Sigmoid colon (tissue), 7 donors: ENCODE measurements at places on chromosomes 4 and X. TPM values are rescaled to one million over a fixed set of nuclear protein-coding genes. Genes with fewer than 3 reads are reported as not detected.
A peak's percentile ranks its signal among the peaks of the same experiment; 100 is the strongest.

Gene NWD2
- total RNA-seq: 0.33 TPM

Gene VCX2
- total RNA-seq: not detected

Gene SSR4
- 143 TPM for total RNA-seq

Gene LEF1
- 3.3 TPM for total RNA-seq

Gene LIAS
- total RNA-seq: 24.8 TPM

Gene USP51
- total RNA-seq: 2.1 TPM

Gene NSDHL
- total RNA-seq: 8.6 TPM

Gene GLRA2
- total RNA-seq: 1.9 TPM

Gene SRPX2
- 59.8 TPM for total RNA-seq

Gene GPRASP3
- total RNA-seq: 8.6 TPM

Gene ARHGAP36
- total RNA-seq: not detected

DNA sequence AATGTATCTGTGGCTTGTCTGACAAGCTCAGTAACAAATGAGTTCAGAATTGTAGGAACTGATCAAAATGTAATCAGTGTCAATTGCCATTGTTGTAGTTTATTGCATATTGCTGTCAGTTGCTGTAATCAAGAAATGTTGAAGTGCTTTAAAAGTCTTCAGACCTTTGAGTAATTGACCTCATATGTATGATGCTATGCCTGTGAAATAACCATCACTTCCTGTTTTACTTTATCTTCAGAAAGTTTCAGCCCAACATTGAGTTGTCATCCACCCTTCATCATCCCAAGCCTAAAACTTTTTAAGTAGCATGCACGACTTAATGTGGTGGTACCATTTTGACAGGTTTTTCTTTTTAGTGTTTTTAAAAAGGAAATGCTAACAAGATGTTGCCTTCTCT is 212.4 kb downstream of the ARHGAP10 start:
- DNase-seq: no peak

GRCh38 chr4:3122081-3122563 is 47.6 kb downstream of the HTT start:
- DNase-seq: no peak

DNA sequence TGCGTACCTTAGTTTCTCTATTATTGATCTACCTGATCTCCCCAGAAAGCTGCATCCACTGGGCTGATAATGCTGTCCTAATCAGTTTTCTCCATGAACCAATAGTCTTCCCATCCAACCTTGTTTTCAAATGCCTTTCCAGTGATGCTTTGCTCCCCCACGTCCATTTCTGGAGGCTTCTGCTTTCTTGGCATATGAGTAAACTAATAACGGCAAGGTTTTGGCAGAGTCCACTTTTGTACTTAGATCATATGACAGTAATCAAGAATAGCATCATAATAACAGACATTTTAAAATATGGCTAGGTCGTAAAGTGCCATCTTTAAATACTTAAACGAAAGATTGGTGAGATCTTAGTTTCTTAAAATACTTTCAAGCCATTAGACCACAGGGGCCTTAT is 38.4 kb upstream of the FAM9B start:
- no peak for DNase-seq

- no peak for DNase-seq
Observed at GRCh38 chr4:148353571-148353970, 88.6 kb downstream of the NR3C2 start.

GRCh38 chrX:106802063-106802387 is 448 bp upstream of the TBC1D8B start:
- DNase-seq: no peak

- DNase-seq: no peak
Observed at GRCh38 chr4:150593996-150594395, 12.0 kb downstream of the MAB21L2 start.

DNA sequence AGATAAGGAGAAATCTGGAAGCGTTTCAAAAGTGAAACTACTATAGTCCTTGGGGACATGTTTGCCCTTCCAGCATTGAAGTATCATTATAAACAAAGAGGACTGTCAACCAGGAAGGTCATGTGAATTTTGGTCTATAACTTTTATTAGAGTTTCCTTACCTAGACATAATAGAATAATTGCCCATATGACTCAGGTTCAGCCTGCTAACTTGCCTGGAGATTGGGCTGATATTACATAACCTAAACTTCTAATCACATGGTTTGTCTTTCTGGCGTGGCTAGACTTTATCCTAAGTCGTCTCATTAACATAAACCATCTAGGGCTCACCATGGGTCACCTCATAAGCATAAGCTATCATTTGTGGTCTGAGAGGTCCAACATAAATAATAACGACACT is 775.9 kb downstream of the CENPC start:
- DNase-seq: no peak

- no peak for DNase-seq
Observed at GRCh38 chrX:41616935-41617334, 71.8 kb upstream of the GPR34 start.

- DNase-seq: no peak
Observed at GRCh38 chr4:138162259-138162658, 79.9 kb downstream of the SLC7A11 start.

DNA sequence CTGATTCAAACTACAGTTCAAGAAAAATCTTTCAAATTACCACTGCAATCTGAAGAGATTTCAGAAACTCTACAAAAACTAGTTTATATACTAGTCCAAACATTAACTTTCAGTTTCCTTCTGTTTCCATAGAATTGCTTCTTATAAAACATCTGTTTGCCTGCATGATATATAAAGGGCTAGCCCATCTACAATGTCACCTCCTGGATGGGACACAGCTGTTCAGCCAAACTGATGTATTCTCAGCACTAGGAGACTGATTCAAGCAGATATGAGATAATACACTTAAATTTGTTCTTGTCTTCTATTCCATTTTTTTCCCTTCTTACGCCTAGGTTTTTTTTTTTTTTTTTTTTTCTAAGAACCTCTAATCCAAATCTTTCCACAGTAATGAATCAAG is 1569.7 kb upstream of the IGFBP7 start:
- no peak for DNase-seq

GRCh38 chr4:37538931-37539330 is 147.2 kb downstream of the RELL1 start:
- no peak for DNase-seq

DNA sequence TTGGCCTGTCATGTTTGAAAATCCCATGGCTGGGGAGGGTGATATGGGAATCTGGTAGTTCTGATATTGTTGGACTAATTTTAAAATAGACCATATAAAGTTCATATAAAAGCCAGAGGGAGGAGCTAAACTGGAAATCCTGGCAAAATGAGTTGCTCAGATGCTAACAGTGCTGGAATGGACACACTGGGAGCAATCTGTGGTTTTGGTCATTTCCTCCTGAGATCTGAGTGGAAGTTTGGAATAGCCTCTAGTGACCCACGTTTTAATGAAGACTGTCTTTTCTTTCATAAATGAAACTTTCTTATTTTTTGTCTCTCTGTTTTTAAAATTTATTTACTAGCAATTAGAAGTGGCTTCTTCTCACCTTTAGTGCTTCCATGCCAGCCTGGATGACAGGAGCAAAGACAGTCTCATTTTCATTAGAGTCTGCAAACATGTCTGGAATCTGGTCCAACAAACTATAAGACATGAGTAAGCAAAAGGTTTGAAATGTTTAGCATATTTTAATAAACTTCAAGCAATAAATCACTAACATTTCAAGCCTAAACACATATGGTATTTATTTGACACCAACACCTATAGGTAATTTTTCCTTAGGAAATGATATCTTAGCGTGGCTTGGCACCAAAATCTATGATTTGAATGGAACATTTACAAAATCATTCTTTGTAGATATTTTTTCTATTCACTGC is 66.6 kb downstream of the METTL14 start:
- DNase-seq: no peak

DNA sequence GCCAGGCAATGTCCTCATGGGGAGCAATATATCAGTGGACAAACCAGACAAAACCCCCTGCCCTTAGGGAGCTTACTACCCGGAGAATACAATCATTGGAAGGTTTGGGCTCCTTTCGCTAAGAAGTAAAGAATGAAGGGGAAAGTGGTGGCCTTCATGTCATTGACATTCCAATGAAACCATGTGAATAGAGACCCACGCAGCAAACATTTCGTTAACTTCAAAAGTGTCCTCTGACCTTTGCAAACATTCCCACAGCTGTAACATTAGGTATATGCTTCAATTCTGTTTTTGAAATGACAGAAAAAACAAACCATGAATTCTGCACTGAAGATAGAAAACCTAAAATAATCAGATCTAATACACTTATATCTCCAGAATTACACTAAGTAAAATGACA is 7.0 kb downstream of the ATP8A1 start:
- no peak for DNase-seq

- DNase-seq: no peak
Observed at GRCh38 chr4:5389756-5390310, 318.5 kb downstream of the EVC2 start.

DNA sequence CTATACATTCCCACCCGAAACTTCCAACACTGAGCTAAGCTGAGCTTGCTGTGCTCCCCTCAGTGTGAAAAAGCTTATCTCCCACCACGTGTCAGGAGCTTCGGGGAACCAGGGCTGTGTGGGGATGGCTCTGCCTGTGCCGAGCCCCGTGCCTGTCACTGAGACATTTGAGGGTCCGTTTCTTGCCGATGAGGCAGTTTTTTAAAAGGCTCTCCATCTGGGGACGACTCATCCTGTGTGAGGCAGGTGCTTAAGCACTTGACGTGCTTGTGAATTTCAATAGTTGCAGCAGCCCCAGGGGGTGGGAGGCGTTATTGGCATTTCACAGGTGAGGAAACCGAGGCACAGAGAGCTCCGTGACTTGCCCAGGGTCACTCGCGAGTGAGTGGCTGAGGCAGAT is 151.8 kb downstream of the STOX2 start:
- DNase-seq: no peak

DNA sequence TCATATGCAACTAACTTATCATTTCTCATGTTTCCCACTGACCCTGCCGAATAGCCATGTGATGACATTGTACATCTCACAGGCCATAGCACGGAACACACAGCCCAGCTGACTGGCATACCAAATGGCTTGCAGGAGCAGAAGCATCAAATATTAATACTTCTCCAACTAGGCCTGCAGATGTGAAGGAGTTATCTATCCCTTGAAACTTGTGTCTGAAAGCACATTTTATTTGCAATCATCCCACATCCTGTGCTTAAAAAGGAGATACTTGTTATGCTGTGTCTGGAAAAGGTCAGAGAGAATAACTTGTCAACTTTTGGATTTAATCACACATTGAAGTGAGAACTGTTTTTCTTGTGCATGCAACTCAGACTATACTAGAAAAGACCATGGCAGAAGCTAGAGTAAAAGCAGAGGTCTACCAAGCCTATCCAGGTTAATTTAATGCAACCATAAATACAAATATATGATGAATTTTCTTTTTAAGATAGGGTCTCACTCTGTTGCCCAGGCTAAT is 100.4 kb downstream of the IRF2 start:
- no peak for DNase-seq

DNA sequence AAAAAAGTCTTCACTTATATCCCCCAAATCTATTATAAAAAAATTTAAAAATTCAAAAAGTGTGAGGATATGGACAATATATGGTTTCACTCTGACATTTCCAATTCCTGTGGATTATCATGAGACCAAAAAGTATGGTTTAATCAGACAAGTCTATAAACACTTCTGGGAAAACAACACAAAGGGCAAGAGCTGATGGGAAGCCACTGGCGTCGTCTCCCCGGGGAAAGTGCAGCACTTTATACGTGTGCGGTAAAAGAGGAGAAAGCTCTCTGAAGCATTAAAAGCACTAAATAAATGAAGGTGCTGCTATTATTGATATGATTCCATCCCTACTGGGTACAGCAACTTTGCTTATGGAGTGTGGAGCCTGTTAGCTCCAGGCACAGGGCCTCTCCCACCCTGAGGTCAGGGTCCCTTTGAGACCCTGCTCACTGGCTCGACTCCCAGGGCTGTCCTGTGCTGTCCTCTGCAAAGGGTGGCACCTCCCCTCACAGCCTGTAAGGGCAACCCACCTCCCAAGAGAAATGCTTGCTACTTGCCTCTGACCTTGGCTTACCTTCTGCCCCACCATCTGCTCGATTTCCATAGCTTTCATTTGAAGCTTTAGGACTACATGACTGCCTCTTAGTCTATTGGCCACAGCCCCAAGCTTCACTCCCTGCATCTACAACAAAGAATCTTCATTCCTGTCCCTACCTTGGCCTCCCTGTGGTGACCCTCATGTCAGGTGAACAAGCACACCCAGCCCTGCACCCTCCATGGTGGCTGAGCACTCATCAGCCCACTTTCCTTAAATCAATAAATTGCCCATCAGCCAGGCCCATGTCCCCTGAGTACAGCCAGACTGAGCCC is 248.6 kb downstream of the HNRNPD start:
- DNase-seq: no peak

DNA sequence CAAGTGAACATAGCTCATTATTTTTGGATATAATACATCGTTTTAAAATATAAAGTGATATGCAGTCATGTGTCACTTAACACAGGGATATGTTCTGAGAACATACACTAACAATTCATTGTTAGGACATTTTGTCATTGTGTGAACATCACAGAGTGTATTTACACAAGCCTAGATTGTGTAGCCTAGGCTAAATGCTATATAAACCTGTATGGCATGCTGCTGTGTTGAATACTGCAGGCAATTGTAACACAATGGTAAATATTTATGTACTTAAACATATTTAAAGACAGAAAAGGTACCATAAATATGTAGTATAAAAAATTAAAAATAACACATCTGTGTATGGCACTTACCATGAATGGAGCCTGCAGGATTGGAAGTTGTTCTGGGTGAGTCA is 44.9 kb upstream of the GPRIN3 start:
- no peak for DNase-seq

GRCh38 chr4:42248972-42249371 is 96.5 kb upstream of the BEND4 start:
- DNase-seq: no peak

- DNase-seq: no peak
Observed at GRCh38 chrX:13007519-13008188, 32.7 kb downstream of the TMSB4X start.

GRCh38 chrX:43176686-43177085 is 398.7 kb upstream of the PPP1R2C start:
- no peak for DNase-seq

- no peak for DNase-seq
Observed at GRCh38 chrX:19611636-19612376, 96.5 kb upstream of the MAP3K15 start.

DNA sequence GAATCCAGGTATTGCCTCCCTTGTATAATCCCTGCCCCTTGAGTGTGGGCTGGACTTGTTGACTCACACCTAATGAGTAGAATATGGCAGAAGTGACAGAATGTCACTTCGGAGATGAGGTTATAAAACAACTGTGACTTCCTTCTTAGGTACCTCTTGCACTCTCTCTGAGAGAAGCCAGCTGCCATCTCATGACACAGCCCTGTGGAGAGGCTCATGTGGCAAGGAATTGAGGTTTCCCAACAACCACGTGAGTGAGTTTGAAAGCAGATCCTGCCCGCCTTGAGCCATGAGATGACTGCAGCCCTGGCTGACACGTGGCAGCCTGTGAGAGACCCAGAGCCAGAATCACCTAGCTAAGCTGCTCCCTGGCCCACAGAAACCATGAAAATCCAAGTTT is 13.5 kb downstream of the ASB11 start:
- peak; percentile 81 for DNase-seq

- no peak for DNase-seq
Observed at GRCh38 chr4:185016101-185016940, 2.0 kb upstream of the HELT start.

GRCh38 chrX:13373431-13374187 is 53.8 kb upstream of the ATXN3L start:
- DNase-seq: no peak

GRCh38 chr4:118941799-118942198 is 53.1 kb downstream of the SYNPO2 start:
- DNase-seq: peak; percentile 56

GRCh38 chr4:17595471-17596005 is 18.5 kb downstream of the LAP3 start:
- DNase-seq: no peak

- no peak for DNase-seq
Observed at GRCh38 chr4:137934911-137935310, 307.2 kb downstream of the SLC7A11 start.
